ENCODE measurements at places on chromosomes 11 and 22.

DNA sequence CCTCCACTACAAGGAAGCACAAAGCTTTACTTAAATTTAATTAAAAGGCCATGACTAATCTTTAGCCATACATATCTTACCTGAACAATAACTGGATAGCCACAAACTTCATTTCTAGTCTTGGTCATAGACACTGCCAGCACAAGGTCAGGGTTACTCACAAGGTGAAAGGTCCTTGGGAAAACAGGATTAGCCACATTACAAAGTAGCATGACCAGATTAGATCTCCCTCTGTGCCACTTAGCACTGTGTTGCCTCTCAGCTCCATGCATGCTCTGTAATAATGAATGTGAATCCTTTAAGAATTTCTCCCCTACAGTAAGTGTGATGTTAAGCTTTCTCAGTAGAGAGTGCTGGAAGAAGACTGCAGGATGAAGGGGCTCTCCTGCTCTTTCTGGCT lies 325.1 kb upstream of the MPPED2 start:
- DNase-seq: no peak

- DNase-seq: no peak
Observed at GRCh38 chr11:102114032-102114431, 3.8 kb downstream of the YAP1 start.

DNA sequence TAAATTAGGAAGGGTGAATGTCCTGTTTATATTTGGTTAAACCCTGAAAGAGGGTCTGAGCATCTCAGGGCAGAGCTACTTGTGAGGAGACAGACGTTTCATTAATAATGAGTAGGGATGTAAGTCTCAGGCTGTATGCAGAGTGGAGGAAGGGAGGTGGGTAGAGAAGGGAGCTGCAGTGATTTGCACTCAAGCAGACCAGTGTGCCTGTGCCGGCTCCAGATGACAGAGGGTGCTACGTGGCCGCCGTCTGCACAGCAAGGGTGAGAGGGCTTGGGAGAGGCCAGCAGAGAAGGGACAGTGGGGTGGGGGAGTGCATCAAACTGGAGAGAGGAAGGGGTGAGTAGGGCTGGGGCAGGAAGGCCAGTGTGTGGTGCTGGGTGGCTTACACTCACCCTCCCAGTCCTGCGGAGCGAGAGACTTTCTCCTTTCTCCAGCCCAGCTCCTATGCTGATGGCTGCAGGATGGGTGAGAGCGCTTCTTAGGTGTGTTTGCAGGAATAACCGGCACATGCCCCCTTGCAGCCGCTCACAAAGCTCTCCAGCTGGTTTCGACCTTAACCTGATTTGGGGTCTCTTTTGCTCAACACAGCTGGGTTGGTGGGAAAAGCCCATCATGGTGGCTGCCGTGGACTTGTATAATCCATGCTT lies 130.6 kb downstream of the ST3GAL4 start:
- no peak for DNase-seq

DNA sequence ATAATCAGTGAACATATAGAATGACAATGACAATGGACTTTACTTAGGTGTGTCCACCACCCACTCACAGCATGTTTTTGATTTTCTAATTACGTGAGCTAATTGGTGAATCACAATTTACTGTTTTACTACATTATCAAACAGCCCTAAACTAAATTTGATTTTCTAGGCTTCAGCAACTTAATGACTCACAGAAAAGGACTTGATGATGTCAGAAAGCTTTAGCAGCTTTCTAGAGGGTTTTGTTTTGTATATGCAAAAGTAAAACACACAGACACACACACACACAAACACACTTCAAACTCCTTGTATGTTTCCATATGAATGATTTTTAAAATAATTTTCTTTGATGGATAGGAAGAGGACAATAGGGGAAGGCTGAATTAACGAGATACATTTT lies 878.6 kb upstream of the CCDC90B start:
- no peak for DNase-seq

GRCh38 chr11:18304745-18305144 lies 17.2 kb downstream of the HPS5 start:
- DNase-seq: no peak
